Astrocyte of the spinal cord (primary cell): ENCODE measurements at places on chromosomes 7 and 10.

DNA sequence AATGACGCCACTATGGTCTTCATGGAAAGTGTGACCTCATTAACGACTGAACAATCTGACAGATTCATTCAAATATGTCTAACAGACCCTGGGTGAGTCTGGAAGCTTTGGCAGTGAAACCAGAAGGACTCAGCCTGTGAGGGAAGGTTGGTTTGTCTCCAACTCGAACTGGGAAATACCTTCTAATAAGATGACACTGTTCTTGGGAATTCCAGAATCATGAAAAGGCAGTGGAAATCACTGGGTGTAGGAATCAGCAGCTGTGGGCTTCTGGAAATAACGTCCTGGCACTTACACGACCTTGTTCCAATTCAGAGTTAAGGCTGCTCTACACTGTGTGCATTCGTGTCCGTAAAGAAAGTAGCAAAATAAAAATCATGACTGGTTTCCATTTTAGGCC, 75.1 kb downstream of the DGKI start:
- DNase-seq = peak; percentile 86

DNA sequence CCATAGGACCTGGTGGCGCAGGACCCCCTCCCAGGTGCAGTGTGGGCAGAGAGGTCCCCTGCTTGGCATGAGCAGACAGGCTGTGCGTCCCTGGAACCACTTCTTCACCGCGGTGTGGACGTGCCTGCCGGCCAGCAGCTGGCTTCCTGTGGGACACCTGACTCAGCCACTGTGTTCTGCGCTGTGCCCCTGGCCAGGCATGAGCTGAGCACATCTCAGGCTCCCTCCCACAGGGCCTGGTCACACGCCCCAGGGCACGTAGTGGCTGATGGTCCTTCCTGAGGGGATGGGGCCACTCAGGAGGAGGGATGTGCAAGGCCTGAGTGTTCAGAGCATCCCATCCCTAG, 3.5 kb upstream of the DEPP1 start:
- peak; percentile 55 for DNase-seq

GRCh38 chr7:110669410-110669809, 421.5 kb upstream of the LRRN3 start:
- DNase-seq = no peak

- DNase-seq = no peak
Measured at GRCh38 chr10:23403278-23403677, 35.6 kb upstream of the OTUD1 start.

DNA sequence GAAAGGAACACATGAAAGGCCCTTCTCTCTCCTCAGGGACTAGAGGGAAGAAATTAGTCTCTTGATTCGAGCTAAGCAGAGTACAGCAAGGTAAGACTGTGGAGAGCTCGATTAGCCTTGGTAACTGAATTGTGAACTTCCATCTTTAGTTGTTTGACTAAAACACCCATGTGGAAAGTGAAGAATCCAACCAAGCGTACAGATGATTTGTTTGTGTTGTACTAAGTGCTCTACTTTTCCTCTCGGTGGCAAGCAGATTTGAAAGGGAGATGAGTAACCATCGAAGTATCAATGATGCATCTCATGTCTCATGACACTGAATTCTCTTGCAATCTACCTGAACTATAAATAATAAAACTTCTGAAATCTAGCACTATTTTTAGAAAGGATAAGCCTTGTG, 80.7 kb downstream of the FZD1 start:
- no peak for DNase-seq

GRCh38 chr10:122551450-122551849, 9.1 kb upstream of the DMBT1 start:
- DNase-seq = no peak

GRCh38 chr10:89550509-89550908, 15.1 kb upstream of the SLC16A12 start:
- DNase-seq = no peak

DNA sequence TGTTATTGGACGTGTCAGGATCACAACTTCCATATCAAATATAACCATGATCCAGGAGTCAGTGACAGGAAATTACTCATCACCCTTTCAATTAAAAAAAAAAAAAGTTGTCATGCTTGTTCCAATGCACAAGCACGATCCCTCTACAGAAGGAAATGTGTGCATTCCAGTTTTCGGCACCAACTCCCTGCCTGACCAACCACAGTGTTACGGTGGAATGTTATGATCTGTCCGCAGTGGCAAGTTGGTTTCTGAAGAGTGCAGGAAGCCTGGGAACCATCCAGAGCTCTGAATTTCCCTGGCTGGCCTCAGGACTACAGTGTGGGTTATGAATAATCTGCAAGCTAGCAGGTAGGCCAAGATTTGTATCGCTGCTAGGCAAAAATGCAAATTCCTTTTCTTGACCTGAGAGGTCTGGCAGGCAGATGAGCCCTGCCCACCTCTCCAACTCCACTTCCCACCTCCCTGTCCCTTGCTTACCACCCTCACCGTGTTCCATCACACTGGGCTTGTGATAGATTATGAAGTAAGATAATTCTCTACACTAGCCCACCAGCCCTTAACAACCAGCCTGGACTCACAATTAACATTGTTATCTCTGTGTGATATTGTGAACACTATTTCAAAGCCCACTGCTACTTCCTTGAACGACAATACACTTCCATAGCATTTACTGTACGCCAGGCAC, 20.4 kb downstream of the FRMPD2 start:
- DNase-seq = peak; percentile 69
